ENCODE measurements at places on chromosomes 2 and 18. TPM values are rescaled to one million over a fixed set of nuclear protein-coding genes. Genes with fewer than 3 reads are reported as not detected.
A peak's percentile ranks its signal among the peaks of the same experiment; 100 is the strongest.

- DNase-seq: no peak
These were observed 126.0 kb downstream of the ST6GAL2 start for GRCh38 chr2:106759966-106760365.

DNA sequence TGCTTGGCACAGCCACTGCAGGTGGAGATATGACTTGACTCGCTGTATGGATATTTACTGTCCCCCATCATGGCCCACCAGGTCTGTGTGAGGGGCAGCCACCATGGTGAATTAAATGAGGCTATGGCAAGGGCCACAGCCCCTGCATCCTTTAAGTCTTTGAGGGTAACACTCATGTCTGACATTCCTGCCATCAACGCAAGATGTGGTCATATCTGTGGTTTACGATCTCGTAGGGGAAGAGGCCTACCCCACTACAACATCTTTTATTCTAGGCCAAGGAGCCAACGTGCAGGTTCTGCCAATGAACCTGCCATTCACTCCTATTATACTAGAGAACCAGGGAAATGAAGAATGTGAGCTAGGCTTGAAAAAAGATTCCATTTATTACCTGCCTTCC lies 381.6 kb upstream of the ID2 start:
- DNase-seq: no peak

- DNase-seq: no peak
These were observed 74.4 kb downstream of the SH3RF3 start for GRCh38 chr2:109203246-109204011.

DNA sequence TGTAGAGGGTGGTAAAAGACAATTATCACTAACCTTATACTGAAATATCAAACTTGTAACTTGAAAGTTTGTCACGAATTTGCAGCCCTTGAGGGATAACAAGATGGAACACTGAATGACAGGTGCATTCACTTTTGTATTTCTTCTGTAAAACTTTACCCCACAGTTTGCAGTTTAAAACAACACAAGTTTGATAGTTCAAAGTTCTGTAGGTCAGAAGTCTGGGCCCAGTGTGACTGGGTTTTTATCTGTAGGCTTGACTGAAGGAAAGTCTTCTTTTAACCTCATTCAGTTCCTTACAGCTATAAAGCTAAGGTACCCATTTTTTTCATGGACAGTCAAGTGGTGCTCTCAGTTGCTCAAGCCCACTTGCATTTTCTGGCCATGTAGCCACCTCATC lies 257.1 kb upstream of the NRXN1 start:
- no peak for DNase-seq

DNA sequence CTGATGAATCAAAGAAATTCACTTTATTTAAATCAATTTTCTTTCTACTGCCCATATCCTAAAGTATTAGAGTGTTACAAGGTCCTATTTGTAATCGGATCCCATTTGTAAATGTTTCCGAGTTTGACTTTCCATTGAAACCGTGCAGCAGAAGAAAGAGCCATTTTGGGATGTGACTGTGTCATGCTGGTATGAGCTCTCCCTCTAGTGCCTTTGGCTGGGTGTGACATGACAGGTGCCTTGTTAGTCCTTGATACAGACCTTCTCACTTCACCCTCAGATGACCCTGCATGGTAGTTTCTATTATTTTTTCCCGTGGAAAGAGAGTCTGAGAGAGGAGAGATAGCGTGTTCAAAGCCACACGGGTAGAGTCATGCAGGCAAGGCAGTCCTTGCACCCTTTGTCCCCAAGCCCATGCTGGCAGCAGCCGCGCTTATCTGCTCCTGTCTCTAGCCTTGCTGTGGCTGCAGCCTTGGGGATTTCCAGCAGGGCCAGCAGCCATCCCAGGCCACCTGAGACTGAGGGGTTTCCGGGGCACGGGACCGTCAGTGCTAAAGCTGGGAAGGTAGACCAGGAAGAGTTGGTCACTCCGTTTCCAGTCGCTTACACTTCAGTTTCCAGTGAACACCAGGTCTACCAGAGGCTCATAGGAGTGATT lies 21.4 kb downstream of the CHMP1B start:
- peak; percentile 61 for DNase-seq

Gene CYP1B1
- total RNA-seq: 1.6 TPM

Data from mucosa of descending colon (tissue), 3 donors.